ENCODE measurements at places on chromosomes 4 and X.
A peak's percentile ranks its signal among the peaks of the same experiment; 100 is the strongest.

- no peaks in the 10 kb centered on the region for H3K36me3 ChIP-seq
- no peak overlapping the region for H3K27ac ChIP-seq
- no peak overlapping the region for H3K4me3 ChIP-seq
- H3K4me1 ChIP-seq = no peaks in the 10 kb centered on the region
- no peak for DNase-seq
Observed at GRCh38 chr4:188399834-188400233, 260.6 kb downstream of the TRIML1 start.

- no peaks in the 10 kb centered on the region for H3K27me3 ChIP-seq
- no peak for DNase-seq
- no peak overlapping the region for H3K4me3 ChIP-seq
- no peak overlapping the region for H3K27ac ChIP-seq
- no peaks in the 10 kb centered on the region for H3K4me1 ChIP-seq
Observed at GRCh38 chr4:7074426-7074825, 6.6 kb upstream of the GRPEL1 start.

- no peaks in the 10 kb centered on the region for H3K36me3 ChIP-seq
- DNase-seq = no peak
- H3K27me3 ChIP-seq = no peaks in the 10 kb centered on the region
- no peak overlapping the region for H3K27ac ChIP-seq
- peaks cover 8% of the 10 kb centered on the region for H3K4me1 ChIP-seq
Observed at GRCh38 chr4:39134683-39135306, 47.5 kb upstream of the WDR19 start.

DNA sequence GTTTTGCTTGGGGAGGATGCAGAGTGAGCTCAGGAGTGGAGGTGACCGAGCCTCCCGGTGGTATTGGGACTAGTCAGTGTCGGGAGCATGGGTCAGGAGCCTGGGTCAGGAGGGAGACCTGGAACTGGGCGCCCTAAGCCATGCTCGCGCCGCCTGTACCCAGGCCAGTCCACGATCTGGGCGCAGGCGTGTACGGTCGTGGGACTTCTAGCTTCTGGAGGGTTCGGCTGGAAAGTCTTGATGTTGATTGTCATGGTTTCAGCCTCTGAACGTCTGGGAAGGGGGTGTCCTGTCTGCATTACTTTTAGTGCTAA lies 244 bp downstream of the EIF2S3 start:
- H3K4me1 ChIP-seq = peaks cover 7% of the 10 kb centered on the region
- peak overlapping the region; percentile 91 for H3K27ac ChIP-seq
- peak overlapping the region; percentile 75 for H3K4me3 ChIP-seq
- no peaks in the 10 kb centered on the region for H3K27me3 ChIP-seq

DNA sequence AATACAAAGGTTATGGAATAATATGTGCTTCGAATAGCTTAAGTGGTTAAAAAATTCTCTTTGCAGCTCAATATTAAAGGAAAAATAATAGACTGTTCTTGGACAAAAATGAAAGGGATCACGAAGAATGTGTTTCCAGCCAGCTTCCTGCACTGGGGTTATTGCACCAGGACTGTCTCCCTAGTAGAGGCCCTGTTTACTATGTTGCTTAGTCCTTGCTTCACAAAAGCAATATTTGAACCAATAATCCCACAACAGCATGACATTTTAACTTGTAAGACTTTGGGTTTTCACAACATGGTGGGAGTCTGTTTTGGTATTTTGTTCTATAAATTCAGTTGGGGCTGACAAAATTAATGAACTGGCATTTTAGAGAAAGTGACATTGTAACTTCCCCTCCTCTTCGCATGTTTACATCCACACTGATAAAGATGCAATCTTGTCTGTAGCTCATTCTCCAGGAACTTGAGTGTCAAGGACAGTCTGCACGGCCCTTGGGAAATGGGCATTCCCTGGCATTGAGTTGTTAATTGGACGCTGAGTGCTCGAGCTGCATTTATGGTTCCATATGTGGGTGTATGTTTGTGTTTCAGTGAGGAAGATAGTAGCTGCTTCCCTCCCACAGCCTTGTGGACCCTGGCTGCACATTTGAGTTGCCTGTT lies 39.0 kb downstream of the SHROOM2 start:
- H3K4me1 ChIP-seq = no peaks in the 10 kb centered on the region
- no peaks in the 10 kb centered on the region for H3K36me3 ChIP-seq
- no peak overlapping the region for H3K4me3 ChIP-seq
- no peak overlapping the region for H3K27ac ChIP-seq
- no peak for DNase-seq

DNA sequence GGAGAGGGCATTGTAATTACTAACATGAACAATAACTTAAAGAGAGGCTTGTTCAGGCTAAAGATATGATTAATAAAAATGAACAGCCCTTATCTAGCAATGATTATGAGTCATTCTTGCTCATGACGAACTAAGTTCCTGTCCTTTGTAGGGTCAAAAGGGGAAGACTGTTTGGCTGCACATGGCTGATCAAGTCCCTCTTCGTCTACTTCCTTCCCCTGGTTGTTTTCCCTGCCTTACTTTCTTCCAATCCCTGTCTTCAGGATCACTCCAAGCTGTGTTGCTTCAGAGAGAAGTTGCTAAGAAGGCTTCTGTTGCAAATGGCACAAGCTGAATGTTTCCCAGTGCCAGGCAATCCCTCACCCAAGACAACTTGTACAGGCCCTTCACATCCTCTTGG lies 115.0 kb upstream of the HS3ST1 start:
- H3K27me3 ChIP-seq = no peaks in the 10 kb centered on the region
- H3K4me1 ChIP-seq = no peaks in the 10 kb centered on the region
- no peak overlapping the region for H3K4me3 ChIP-seq
- no peak overlapping the region for H3K27ac ChIP-seq
- H3K36me3 ChIP-seq = no peaks in the 10 kb centered on the region

DNA sequence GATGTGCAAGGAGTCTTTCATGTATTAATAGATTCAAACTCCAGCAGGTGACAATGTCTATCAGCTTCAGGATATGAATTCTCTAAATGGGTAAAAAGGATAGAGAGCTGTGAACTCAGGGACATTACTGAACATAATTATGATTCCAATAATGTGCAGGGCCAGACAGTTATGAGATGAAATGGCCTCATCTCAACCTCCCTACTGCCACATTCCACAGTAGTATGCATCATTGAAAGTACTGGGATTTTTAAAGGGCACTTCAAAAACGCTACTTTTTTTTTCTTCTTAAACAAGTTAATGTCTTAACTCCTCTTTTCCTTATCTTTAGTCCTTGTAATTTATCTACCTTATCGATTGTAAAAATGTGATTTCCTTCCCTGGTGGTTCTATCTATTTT lies 202.0 kb downstream of the APBB2 start:
- no peak overlapping the region for H3K27ac ChIP-seq
- peaks cover 5% of the 10 kb centered on the region for H3K36me3 ChIP-seq
- H3K4me1 ChIP-seq = no peaks in the 10 kb centered on the region
- no peak for DNase-seq
- H3K27me3 ChIP-seq = no peaks in the 10 kb centered on the region

Data from upper lobe of left lung (tissue), 6 donors.